ENCODE measurements at places on chromosomes 3 and 15. TPM values are rescaled to one million over a fixed set of nuclear protein-coding genes. Genes with fewer than 3 reads are reported as not detected.

The SPATA12 gene
- polyA plus RNA-seq: 0.24 TPM

The OIP5 gene
- 21.7 TPM for polyA plus RNA-seq

The CLDN18 gene
- polyA plus RNA-seq: not detected

The ATP2B2 gene
- polyA plus RNA-seq: 0.03 TPM

GRCh38 chr3:43413676-43414368 lies 127.5 kb downstream of the SNRK start:
- DNase-seq: no peak

GRCh38 chr3:16743276-16743675 lies 138.1 kb upstream of the DAZL start:
- DNase-seq: no peak

DNA sequence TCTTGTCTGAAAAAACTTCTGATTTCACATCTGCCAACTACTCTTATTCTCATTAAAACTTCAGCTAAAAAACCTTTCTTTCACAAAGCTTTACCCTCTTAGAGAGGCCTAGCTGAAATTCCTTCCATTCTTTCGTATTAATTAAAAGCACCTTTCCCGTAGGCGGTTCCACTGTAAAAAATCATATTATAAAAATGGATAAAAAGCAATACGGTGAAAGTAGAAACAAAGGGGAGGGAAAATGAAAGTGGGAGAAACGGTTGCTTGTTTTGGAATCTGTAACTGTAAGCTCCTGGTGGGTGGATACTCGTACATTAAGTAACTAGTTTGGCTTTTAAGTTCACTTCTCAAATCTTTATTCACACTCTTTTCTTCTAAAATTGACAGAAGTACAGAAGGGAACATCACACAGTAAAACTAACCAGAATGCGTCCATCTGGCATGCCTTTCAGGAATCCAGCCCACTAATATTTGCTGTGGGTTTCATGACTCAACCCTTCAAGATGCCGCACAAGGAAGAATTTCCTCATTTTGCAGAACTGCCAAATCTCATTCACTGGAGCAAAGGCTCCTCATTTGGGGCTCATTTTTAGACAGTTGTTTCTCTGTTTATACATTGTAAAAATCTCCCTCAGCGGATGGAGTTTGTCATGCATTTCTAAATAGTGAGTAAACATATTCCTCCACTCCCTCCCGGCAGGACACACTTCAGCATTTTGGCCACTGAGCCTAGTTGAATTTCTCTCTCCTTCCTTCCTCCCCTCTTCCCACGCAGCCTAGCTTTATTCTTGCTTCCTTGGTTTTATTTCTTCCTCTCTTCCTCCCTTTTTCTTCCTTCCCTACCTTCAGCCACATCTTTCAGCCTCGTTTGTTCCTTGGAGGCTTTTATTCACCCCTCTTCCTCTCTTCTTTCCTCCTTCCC lies 419.5 kb upstream of the NAALADL2 start:
- DNase-seq: peak; percentile 58

DNA sequence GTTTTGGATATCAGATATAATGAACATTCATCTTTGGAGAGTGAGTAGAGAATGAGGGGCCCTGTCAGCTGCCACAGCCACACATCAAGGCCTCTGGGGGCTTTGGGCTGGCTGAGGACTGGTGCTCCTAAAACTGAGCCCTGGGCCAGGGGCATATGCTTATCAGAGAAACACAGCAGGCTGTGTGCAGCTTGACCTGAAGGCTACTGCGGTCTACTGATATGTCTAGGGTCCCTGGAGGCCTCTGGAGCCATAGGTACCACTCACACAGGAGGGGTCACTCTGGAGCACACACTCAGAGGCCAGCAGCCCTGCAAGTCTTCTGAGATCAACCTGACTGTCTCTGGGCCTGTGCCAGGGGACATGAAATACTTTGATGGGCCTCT lies 7.6 kb downstream of the TF start:
- DNase-seq: no peak

- DNase-seq: no peak
Measured at GRCh38 chr3:102068327-102068726, 219.0 kb downstream of the NFKBIZ start.

DNA sequence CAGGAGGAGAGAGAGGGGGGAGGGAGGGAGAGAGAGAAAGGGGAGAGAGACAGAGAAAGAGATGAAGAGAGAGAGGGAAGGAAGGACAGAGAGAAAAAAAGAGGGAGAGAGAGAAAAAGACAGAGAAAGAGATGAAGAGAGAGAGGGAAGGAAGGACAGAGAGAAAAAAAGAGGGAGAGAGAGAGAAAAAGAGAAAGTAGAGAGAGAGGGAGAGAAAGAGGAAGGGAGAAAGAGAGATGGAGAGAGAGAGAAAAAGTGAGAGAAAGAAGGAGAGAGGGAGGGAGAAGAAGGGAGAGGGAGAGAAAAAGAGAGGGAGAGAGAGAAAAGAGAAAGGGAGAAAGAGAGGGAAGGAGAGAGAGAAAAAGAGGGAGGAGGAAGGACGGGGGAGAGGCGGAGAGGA lies 204.2 kb downstream of the SV2B start:
- no peak for DNase-seq

GRCh38 chr15:45129651-45130129 lies at the start of the genes DUOX1 and DUOXA1:
Gene DUOX1, plus strand, starts transcription at chr15:45129994. Its CDS starts 1,973 bp downstream, at chr15:45131967.
Gene DUOXA1, minus strand, starts transcription at chr15:45129879. Its CDS starts 6,865 bp downstream, at chr15:45123014.
- no peak for DNase-seq

DNA sequence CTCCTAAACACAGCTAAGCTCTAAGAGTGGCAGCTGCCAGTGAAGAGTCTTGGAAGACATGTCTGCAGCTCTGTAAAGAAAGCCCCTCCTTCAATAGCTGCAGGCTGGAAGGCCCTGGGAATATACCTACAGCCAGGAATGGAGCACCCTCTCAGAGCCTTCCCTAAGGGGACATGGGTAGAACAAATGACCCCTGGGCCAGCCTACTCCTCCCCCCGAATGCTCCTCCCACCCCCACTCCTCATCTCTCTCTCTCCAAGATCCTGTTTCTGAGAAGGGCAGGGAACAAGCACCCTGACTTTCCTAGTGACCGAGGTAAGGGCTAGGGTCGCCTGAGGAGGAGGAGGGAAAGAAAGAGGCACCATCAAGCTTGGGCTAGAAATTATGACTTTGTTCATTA lies 20.7 kb downstream of the CPNE4 start:
- DNase-seq: no peak

GRCh38 chr3:36196058-36196457 lies 184.2 kb upstream of the STAC start:
- DNase-seq: no peak

- DNase-seq: peak; percentile 91
Measured at GRCh38 chr3:31288641-31289100, 244.1 kb upstream of the STT3B start.

DNA sequence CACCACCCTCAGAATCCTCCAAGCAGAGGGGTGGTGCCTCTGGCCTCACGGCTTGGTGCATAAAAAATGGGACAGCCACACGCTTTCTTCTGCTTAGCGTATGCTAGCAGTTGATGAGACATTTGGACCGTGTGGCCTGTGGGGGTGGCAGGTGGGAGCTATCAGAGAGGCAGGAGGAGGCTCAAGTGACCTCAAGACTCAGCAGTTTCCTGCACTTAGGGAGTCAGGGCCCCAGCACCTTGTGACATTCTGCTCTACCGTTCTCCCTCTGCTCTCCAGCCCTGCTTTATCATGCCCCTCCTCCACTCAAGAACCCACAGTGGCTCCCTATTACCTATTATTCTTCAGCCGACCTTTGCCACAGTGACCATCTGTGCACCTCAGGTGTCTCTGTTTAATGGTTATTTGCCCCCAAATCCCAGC lies 41.0 kb upstream of the CGNL1 start:
- DNase-seq: no peak

DNA sequence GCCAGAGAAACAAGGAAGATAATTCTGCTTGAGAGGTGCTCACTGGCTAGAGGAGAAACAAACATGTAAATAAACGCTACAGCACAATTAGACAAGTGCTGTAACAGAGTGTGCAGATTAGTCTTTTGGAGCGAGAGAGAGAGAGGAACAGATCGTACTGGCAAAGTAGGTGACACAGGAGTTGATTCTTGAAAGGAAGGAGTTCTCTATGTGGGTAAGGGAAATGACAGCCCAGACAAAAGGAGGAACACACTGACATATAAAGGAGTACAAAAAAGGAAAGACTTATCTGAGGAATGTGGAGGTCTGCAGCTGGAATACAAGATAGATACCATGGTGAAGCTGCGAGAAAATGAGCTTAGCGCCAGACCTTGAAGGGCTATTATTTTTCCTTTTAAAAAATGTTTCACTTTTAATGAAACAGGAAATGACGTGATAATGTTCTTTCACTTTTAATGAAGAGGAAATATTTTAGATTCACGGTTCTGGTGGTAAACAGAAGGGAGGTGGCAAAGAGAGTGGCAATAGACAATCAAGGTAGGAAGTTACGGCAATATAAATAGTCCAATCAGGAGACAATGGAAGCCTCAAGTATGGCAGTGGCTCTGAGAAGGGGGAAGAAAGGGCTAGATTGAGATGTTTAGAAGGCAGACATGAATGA lies 202.9 kb downstream of the VPS13C start:
- DNase-seq: no peak

DNA sequence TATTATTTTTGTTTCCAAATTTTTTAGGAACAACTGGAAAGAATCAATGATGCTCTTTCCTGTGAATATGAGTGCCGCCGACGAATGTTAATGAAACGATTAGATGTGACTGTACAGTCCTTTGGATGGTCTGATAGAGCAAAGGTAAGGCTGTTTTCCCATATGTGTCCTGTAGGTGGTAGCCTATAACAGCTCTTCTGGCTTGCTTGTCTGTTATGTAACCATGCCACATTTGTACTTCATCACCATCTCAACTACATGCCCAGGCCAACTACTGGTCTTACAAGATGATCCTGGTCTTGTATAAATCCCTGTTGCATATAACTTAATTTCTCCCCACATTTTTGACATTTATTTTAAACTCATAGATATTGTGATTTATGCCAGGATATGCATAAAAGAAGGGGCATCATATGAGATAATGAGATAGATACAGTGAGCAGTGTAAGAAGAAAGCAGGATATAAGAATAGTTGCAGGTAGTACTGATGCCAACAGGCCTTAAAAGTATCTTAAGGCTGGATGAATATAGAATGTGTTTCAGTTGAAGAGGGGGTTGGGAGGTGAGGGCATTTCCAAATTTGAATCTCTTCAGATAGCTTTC lies 20.3 kb downstream of the FAM98B start:
- DNase-seq: peak; percentile 16

- no peak for DNase-seq
Measured at GRCh38 chr15:64354688-64355344, 1.2 kb downstream of the CSNK1G1 start.

DNA sequence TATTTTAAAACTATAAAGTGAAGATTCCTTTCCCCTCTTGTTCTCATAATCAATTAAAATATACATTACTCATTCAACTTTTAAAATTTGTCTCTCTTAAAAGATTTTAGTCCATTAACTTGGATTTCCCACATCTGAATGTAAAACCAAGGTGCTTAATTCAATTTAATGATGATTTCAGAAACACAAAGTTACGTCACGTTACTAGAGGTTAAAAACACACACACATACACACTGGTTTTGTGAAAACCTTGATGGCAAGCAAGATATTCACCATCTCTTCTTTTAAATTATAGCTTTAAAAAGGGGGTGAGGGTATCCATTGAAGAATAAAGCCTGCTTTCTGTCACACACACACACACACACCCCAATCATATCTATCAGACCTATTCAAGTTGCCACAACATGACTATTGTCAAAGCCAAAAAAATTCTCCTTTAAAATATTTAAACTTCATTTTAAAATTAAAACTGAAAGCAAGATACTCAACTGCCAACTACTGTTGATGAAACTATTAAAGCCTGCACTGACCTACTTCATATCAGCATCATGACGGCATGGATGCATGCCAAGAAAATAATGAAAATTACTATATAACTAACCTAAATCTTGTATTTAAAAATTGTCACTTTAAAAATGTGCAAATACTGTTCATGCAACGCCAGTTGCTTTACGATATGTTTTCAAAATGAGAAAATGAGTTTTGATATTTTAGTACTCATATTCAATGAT lies 2.1 kb downstream of the RFX7 start:
- no peak for DNase-seq

DNA sequence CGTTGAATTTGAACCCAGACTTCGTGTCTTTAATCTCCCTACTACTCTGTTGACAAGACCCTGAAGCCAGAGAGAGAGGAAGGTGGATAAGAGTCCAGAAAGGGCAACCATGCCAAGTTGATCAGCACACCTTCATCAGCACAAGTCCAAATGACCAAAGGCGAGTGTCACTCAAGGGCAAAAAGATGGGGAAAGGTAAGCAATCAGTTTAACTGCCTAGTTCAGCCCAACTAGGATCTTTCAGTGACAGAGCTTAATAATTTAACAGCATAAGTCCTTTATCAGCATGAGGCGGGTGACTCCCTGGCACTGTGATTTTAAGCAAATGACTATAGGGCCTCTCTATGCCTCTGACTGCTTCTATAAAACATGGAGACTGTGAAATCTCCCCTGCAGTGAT lies 6.2 kb downstream of the SUCLG2 start:
- no peak for DNase-seq
